PC-9 (cell line): ENCODE measurements at places on chromosomes 2 and 18. TPM values are rescaled to one million over a fixed set of nuclear protein-coding genes. Genes with fewer than 3 reads are reported as not detected.

BBS5 gene
- total RNA-seq: 0.31 and 0.38 TPM in 2 replicates

IKZF2 gene
- 22.2 and 28.3 TPM in 2 replicates for total RNA-seq

TSPYL6 gene
- not detected in 2 replicates for total RNA-seq

BOK gene
- total RNA-seq: 72.8 and 107 TPM in 2 replicates

ESPNL gene
- 1.1 and 2.2 TPM in 2 replicates for total RNA-seq

C2orf68 gene
- total RNA-seq: 46.0 and 48.6 TPM in 2 replicates

CGREF1 gene
- 0.37 TPM in 1 of 2 replicates, not detected in the other for total RNA-seq

PRKAG3 gene
- not detected in 2 replicates for total RNA-seq

RIF1 gene
- 39.4 and 47.2 TPM in 2 replicates for total RNA-seq

HOXD11 gene
- not detected in 2 replicates for total RNA-seq

RBKS gene
- 4.5 and 6.8 TPM in 2 replicates for total RNA-seq

C1QL2 gene
- total RNA-seq: not detected in 2 replicates

MAP3K19 gene
- not detected in 2 replicates for total RNA-seq

CCDC150 gene
- total RNA-seq: 9.8 and 17.8 TPM in 2 replicates

UGT1A3 gene
- total RNA-seq: 60.3 and 67.1 TPM in 2 replicates

GRHL1 gene
- total RNA-seq: 8.6 and 10.6 TPM in 2 replicates

REG1B gene
- not detected in 2 replicates for total RNA-seq

INHBB gene
- total RNA-seq: 50.0 and 57.5 TPM in 2 replicates

PLEK gene
- total RNA-seq: not detected in 2 replicates

ADD2 gene
- total RNA-seq: 3.5 and 3.8 TPM in 2 replicates

MC4R gene
- total RNA-seq: not detected in 2 replicates

TTN gene
- not detected in 2 replicates for total RNA-seq

D2HGDH gene
- total RNA-seq: 131 and 232 TPM in 2 replicates

TWIST2 gene
- total RNA-seq: 4.1 and 5.0 TPM in 2 replicates

ALPG gene
- 0.76 and 1.2 TPM in 2 replicates for total RNA-seq

LAMA1 gene
- not detected in 2 replicates for total RNA-seq

ATP6V1B1 gene
- total RNA-seq: 7.8 and 13.9 TPM in 2 replicates

FAM228B gene
- 16.8 and 20.7 TPM in 2 replicates for total RNA-seq

IL37 gene
- total RNA-seq: 1.0 and 1.7 TPM in 2 replicates

MYCN gene
- not detected in 2 replicates for total RNA-seq

MAP2 gene
- total RNA-seq: 67.7 and 71.1 TPM in 2 replicates

MYO7B gene
- not detected in 2 replicates for total RNA-seq
